ENCODE measurements at places on chromosomes 2 and 18.

- DNase-seq, result no peak
Measured at GRCh38 chr2:239734436-239735005, 290.6 kb downstream of the NDUFA10 start.

GRCh38 chr2:182920631-182921056 lies 54.2 kb upstream of the FRZB start:
- no peak for DNase-seq

GRCh38 chr2:8543383-8544170 lies 138.3 kb upstream of the ID2 start:
- no peak for DNase-seq

DNA sequence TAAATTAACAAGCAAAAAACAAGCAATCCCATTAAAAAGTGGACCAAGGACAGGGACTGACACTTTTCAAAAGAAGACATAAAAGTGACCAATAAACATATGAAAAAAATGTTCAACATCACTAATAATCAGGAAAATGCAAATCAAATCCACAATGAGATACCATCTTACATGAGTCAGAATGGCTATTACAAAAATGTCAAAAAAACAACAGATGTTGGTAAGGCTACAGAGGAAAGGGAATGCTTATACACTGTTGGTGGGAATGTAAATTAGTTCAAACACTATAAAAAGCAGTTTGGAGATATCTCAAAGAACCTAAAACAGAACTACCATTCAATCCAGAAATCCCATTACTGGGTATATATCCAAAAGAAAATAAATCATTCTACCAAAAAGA lies 78.2 kb downstream of the SUCLG1 start:
- DNase-seq, result no peak

GRCh38 chr18:59954755-59955156 lies 55.0 kb downstream of the PMAIP1 start:
- no peak for DNase-seq

- no peak for DNase-seq
Measured at GRCh38 chr2:232532419-232532818, 6.5 kb downstream of the CHRND start.

DNA sequence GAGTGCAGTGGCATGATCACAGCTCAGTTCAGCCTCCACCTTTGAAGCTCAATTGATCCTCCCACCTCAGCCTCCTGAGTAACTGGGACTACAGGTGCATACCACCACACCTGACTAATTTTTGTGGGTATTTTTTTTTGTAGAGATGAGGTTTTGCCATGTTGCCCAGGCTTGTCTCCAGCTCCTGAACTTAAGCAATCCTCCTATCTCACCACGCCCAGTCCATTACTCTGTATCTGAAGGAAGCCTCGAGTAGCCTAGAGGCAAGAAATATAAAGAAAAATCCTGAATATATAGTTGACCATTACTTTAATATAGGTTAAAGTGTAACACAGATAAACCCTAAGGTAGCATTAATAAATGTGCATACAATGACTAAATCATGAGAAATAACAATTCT lies 686.8 kb upstream of the PIK3C3 start:
- no peak for DNase-seq

- no peak for DNase-seq
Measured at GRCh38 chr18:69326094-69326493, 74.6 kb upstream of the DOK6 start.

DNA sequence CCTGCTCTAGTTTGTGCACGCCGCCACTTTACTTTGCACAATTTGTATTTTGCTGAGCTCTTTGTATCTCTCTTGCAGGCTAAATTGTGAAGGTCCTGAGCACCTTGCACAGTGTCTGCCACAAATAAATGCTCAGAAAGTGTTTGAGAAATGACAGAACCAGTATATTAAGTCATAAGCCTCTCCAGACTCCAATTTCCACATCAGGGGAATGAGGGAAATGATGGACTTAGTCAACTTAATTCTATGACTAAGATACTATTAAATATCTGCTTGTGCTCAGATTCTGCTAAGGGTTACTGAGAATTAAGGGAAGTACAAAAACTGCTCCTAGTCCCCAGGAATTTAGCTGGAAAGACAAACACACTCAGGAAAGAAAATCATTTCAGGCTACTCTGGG lies 239.1 kb upstream of the SLC14A2 start:
- no peak for DNase-seq

DNA sequence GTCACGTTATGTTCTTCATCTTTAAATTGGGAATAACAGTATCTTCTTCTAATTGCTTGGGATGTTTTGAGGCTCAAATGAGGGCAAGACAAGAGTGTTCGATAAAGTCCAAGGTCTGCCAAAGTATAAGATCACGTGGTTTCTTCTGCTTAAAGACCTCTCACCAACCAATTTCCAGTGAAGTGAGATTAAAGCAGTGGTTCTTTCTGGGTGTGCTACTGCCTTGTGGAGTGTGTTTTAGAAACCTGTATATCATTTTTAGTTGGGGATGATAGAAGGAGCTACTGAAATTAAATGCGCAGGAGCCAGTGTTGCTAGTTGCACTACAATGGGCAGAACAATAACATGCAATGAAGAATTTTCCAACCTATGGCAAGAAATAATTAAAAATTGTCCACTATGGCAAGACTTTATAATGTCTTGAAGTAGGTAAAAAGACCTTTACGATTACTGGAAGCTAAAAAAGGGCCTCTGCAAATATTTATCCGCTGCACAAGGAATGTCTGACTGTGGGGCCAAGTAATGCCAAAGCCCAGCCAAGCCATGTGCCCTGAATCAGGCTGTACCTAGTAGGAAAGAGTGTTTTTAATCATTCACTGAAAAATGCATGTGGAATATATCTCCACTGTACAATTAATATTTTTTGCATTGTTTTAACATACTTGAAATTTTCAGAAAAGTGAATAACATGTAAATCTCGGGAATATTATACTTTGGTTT lies 244.5 kb upstream of the REG3G start:
- no peak for DNase-seq
